ENCODE measurements at places on chromosomes 5 and 9. TPM values are rescaled to one million over a fixed set of nuclear protein-coding genes. Genes with fewer than 3 reads are reported as not detected.

The NDUFAF2 gene
- 41.6 TPM for total RNA-seq

The DIPK1B gene
- total RNA-seq = 10.6 TPM

The PCDHGA9 gene
- total RNA-seq = 0.15 TPM

The LCN2 gene
- total RNA-seq = 1.0 TPM

The TMEM203 gene
- total RNA-seq = 25.4 TPM

DNA sequence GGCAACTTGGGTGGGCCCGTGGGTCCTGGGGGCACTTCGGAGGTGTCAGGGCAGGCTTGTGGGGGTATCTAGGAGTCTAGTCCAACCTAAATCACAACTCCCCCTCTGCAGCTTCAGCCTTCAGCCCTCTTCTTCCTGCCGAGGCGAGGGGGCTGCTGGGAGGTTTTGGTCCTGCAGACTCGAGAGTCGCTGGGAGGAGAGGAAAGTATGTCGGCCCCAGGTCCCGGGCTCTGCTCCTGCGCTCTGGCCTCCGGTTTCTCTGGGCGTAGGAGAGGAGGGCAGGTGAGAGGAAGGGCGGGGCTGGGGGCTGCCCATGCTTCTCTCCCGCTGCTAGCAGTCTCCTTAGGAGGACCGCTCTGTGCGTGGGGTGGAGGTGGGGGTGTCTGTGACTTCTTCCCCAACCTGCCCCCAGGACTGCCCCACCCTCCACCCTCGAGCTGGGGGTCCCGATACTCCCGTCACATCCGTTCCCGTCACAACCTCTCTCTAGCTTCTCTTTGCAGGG is 139.8 kb upstream of the COL5A1 start:
- DNase-seq = no peak

- DNase-seq = no peak
These were observed 32.9 kb downstream of the ELL2 start for GRCh38 chr5:95928724-95929253.

DNA sequence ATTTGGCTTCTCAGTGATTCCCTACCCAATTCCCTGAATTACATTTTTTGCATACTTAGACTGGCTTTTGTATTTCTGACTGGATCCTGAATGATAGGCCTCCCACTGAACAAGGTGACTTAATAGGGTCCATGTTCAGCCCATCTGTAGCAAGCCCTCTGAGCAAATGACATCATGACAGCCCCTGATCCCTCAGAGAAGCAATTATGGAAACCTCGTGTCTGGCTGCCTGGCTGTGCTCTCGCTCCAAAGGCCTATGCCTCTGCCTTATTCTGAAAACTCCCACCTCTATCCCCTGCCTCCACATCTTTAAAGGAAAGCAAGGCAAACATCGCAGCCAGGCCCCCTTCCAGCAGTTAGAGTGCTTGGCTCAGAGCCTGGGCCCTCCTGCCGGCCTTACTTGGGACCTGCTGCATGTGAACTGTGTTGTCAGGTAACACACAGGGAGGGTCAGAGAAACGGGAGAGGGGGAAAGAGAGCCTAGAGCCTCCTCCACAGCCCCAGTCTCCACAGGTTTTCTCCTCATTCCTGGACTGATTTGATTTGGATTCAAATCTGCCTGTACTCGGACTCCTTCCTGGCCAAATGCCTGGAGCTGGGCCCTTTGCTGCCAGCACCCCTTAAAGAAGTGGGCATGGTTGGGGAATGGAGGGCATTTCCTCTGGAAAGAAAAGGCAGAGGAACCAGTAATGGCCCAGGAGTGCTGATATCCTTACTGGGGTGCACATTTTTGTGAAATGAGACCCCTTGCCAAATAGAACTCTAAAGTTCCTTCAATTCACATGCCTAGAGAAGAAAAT is 3.8 kb downstream of the DCANP1 start:
- no peak for DNase-seq

- DNase-seq = no peak
These were observed 3.2 kb downstream of the TDRD7 start for GRCh38 chr9:97415146-97415545.

GRCh38 chr5:73373814-73374510 is 74.6 kb downstream of the FOXD1 start:
- no peak for DNase-seq

DNA sequence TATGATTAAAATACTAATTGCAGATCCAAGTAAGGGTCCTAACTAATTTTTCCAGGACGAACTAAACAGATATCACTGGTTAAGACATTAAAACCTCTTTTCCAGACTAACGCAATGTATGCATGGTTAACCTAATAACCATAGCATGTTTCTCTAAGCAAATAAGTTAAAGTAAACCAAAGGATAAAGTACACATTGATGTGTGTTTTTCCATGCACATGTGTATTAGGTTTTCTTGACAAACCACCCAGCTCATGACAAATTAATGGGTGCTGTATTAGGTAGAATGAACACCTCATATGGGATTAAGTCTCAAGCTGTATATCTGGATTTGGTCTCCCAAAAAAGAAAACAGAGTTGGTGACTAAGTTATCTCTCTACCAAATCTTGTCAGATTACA is 45.6 kb downstream of the ANKH start:
- no peak for DNase-seq

- DNase-seq = peak; percentile 73
These were observed 3.3 kb upstream of the MAN1B1 start for GRCh38 chr9:137083394-137084004.

- DNase-seq = no peak
These were observed 220.8 kb upstream of the RFX3 start for GRCh38 chr9:3746296-3747275.

DNA sequence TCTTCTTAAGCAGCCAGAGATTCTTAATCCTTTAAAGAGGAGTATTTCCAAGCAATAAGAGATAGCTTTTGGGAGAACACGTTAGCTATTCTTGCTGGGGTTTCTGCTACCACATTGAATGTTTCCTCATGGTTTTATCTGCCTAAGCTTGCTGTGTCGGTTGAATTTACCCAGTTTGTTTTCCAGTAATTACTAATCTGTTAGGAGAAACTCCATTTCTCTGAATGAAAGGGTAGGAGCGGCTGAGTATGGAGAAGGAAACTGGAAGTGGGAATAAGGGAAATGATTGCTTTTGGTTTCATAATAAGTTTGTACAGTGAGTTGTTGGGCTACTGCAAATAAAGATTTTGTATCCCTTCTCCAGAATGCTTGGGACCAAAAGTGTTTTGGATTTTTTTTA is 1.2 kb downstream of the JAK2 start:
- no peak for DNase-seq

DNA sequence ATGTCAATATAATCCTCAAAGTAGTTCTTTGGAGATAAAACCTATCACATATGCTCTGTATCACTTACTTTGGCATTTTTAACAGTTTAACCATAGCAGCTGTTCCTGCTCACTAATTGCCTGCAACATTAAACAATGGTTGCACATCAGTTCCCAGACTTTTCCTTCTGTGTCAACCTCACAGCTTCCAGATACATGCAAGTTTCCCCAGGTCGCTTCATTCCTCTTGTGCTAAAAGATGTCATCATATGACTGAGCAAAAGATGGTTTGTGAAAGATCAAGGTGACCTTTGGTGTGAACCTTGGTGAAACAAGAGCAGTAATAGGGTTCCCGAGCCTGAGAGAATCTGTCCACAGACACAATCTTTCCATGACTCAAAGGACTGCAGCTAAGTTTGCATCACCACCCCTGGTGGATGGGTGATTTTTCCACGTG is 500.4 kb upstream of the PAPPA start:
- DNase-seq = no peak

DNA sequence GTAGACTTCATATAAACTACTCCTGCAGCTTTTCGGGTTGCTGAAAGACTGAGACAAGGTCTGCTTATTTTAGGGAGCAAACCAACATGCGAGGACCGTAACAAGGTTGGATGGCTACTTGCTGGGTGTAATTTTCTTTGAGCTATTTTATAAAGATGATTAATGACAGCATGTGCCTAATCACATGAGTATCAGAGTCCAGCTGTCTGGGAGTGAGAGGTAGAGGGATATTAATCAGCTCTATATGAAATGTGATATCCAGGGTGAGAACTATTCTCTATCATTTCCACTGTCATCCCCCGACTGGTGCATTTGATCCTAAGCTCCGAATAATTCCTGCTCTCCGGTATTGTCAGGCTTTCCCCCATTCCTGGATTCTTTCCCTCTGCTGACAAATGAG is 193.8 kb upstream of the HMHB1 start:
- no peak for DNase-seq

GRCh38 chr5:2732850-2733249 is 18.6 kb downstream of the IRX2 start:
- DNase-seq = no peak

- no peak for DNase-seq
These were observed 189.2 kb upstream of the NR3C1 start for GRCh38 chr5:143592648-143593047.

DNA sequence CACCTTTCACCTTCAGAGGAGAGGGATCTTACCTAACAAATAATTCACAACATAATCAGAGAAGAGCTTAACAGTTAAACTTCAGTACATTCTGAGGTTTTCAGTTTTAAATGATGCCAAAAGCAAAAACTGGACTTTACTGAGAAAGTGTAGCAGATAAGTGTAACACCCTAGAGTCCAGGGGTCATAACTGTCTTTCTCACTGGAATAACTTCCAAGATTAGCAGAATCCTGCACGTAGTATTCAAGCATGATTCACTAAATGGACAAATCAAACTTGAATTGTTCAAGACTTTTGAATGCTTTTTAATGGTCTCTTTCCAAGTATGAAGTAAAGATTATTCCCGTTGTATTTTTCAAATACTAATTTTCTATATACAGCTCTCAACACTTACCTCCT is 180.1 kb upstream of the NREP start:
- DNase-seq = no peak

- DNase-seq = no peak
These were observed 700.6 kb downstream of the SEMA5A start for GRCh38 chr5:8845296-8845695.

All from Panc1 (cell line).